PC-3 (cell line): ENCODE measurements at places on chromosomes 12 and 14. TPM values are rescaled to one million over a fixed set of nuclear protein-coding genes. Genes with fewer than 3 reads are reported as not detected.

- DNase-seq, result no peak
Measured at GRCh38 chr14:70885343-70886022, 21.8 kb upstream of the PCNX1 start.

The BTG1 gene
- 16.0 and 29.8 TPM in 2 replicates for total RNA-seq

GRCh38 chr12:92857818-92858217 is 71.3 kb downstream of the EEA1 start:
- DNase-seq, result no peak

The CLEC4C gene
- total RNA-seq, result not detected in 2 replicates

- DNase-seq, result no peak
Measured at GRCh38 chr12:129401572-129401971, 502.3 kb downstream of the TMEM132D start.

The CMKLR1 gene
- total RNA-seq, result not detected in 2 replicates
